ENCODE measurements at places on chromosomes 3 and 15.

DNA sequence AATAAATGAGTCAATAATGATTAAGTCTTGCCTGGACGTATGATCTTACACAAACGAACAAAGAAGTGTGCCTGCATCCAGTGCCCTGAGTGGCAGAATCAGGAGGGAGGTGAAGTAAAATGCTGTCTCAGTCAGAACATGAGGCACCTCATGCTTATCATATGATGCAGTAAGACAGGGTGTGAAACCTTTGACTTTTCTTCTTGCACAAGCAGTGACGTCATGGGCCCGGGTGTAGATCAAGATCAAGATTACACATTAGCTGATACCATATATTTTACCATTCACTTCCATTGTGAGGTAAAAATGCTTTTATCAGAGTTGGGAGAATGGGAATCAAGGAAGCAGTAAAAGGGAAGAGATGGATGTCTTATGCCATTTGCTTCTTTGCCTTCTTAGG, 291.6 kb upstream of the PLSCR5 start:
- no peak for DNase-seq

GRCh38 chr3:125317761-125318160, 57.4 kb downstream of the ZNF148 start:
- no peak for DNase-seq

DNA sequence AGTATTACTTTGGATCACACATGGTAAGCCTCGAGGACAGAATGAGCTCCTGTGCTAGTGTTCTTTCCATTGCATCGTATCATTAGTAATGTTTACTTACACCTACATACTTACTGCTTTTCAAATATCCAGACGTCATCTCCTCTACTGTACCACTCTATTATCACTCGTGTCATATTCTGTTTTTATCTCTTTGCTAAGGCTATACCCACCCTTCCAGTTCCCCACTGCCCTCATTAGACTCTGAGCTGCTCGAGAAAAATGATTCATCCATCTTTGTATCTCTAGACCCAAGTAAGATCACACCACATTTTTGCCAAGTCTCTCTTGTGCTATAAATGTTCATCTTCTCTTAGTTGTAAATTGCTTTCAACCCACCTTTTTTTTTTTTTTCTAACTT, 245.7 kb downstream of the TIGIT start:
- no peak for DNase-seq

DNA sequence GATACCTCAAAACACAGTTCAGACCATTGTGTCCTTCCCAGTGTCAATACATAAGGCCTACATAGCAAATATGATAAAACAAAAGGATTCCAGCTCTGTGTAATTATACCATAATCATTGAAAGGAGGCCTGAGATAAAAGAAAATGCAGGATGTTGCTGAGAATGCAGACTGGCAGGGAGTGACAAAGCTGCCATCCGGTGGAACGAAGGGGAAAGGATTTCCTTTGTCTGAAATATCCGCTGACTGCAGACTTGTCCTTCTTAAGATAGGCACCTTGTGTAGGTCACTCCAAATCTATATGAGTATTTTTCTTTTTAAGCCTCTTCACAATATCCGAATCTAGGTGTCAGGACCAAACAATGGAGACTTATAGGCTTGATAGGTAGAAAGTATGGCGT, 108.0 kb downstream of the KCNH8 start:
- DNase-seq, result no peak
